Adipocyte (in vitro differentiated cells): ENCODE measurements at places on chromosomes 5 and 9.
A peak's percentile ranks its signal among the peaks of the same experiment; 100 is the strongest.

- DNase-seq, result no peak
These were observed 231.0 kb upstream of the GRAMD2B start for GRCh38 chr5:126192226-126192625.

GRCh38 chr5:178356431-178356872 lies 123.8 kb upstream of the PHYKPL start:
- no peak for DNase-seq

DNA sequence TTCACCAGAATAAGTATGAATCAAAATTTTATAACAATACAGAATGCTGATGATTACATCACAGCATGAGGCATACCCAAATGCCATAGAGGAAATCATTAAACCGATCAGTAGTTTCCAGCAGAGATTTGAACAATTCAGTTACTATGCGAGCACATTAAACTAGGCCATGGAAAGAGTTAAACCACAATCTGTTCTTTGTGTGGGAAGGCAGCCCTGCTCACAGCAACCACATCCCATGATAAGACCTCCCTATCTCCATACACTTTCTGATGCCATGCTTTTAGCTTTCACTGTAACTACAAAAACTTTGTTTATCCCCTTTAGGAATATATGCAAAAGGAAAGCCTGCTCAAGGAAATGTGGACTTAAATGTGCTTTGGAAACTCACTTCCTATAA lies 4.5 kb downstream of the NFIB start:
- no peak for DNase-seq

DNA sequence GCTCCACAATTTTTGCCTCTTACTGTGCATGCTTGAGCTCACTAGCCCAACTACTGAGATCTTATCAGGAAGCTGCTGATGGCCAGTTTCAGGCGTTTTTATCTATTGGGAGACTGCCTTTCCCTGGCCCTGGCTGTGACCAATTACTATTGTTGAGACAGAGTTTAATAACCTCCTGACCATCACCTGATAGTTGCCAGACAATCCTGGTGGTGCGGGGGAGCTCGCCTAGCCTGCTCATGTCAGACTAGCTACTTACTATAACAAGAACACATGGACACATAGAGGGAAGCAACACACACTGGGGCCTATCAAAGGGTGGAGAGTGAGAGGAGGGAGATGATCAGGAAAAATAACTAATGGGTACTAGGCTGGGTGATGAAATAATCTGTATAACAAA lies 13.0 kb upstream of the OXCT1 start:
- DNase-seq, result no peak

DNA sequence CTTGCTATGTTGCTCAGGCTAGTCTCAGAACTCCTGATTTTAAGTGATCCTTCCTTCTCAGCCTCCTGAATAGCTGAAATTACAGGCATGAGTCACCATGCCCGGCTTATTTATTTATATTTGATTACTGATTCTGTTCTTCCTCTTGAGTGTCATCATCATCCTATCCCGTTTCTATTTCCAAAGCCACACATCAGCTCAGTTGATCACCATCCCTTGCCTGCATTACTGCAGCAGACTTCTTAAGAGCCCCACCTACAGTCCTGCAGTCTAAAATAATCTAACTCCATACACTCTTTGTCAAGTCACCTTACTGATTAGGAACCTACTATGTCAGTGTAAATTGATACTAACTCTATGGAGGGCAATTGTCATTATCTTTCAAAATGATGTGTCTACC lies 138.9 kb upstream of the RAI14 start:
- DNase-seq, result peak; percentile 48

DNA sequence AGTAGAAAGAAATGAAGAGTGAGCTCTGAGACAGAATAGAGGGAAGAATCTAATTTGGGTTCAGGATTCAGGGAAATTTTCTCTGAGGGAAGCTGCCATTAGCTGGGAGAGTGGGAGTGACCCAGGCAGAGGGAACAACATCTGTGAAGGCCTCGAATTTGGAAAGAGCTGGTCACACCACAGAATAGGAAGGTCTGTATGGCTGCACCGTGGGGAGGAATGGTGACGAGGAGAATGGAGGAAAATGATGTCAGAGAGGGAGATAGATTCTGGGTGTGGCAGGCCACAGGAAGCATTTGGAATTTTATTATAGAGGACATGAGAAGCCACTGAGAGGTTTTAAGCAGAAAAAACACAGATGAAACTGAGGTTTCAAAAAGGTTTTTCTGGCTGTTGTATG lies 98.5 kb downstream of the MAMDC2 start:
- DNase-seq, result no peak

- no peak for DNase-seq
These were observed 127.1 kb downstream of the DAB2IP start for GRCh38 chr9:121778252-121779225.

DNA sequence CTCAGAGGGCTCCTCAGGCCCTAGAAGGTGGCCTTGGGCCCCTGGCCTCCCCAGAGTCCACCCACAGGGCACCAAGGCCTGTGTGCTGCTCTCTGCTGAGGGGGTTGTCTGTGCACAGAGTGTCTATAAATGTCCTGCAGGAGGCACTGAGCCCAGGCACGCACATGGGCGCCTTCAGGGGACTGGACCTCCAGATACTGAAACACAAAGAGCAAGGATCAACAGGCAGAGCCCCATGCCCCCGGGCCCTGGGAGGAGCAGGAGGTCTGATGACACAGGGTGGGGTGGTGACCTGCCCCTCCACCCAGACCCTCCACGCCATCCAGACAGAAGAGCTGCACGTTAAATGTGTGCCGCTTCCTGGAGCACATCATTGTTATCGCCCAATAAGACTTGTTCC lies 64.6 kb upstream of the SIMC1 start:
- DNase-seq, result no peak

GRCh38 chr9:123616707-123617106 lies 260.7 kb downstream of the CRB2 start:
- DNase-seq, result no peak

DNA sequence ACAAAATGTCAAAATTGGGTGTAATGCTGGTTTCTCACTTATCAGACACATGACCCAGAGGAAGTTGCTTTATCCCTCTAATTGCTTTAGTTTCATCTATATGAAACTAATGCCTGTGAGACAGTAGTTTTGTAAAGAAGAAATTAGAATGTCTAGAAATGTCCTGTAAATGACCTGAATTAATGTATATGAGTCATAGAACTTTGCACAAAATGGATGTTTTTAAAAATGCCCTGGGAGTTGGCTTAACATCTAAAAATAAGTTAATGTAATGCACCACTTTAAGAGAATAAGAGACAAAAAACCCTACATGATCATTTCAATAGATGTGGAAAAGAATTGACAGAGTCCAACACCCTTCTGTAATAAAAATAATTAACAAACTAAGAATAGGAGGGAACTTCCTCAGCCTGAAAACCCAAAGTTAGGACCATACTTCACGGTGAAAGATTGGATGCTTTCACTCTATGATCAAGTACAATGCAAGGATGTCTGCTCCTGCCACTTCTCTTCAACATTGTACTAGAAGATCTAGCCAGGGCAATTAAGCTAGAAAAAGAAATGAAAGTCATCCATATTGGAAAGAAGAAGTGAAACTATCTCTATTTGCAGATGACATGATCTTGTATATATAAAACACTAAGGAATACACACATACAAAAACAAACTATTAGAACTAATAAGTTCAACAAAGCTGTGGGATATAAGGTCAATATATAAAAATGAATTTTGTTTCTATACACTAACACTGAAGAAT lies 117.9 kb downstream of the MELK start:
- DNase-seq, result no peak

- DNase-seq, result no peak
These were observed 93.6 kb upstream of the TSLP start for GRCh38 chr5:110977915-110978314.

DNA sequence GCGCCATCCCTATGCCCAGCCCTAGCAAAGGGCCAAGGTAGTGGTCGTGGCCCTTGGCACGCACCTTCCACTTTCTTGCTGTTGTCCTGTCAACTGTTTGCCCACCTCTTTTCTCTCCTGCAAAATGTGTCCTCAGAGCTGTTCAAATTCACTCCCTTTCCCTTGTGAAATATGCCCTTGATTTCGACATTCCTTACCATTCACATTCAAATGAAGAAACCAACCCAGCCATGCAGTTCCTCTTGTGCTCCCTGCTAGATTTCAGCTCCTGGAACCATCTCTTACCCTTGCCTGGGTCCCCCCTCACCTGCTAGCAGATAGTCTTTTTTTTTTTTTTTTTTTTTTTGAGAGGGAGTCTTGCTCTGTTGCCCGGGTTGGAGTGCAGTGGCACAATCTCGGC lies 19.6 kb upstream of the HRH2 start:
- DNase-seq, result no peak

DNA sequence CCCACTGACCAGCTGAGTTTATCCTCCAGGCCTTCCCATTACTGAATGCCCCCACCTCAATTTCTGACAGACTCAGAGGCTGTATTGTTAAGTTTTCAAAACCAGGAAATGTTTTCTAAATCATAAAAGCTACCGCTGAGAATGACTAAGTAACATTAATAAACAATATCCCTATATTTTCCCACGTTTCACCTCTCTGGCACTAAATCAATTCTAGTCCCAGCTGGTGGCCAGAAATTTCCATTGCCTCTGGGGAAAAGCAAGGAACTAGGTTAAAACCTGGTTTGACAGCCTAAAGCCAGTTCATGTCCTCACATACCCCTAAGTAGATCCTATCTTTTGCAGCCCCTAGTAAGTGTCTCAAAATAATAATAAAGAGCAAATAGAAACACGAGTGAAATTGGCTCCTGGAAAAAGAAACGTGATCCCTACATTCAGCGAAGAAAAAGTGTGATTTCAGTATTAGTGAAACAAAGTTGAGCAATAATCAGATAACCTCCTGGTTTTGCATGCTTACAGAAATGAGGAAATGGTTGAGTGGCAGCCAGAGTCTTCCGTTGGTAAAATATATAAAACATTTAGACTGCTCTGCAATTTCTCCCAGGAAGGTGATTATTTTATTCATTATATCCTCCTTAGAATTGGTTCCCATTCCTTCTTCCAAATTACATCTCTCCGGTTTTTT lies 110.9 kb downstream of the ESM1 start:
- DNase-seq, result peak; percentile 72

DNA sequence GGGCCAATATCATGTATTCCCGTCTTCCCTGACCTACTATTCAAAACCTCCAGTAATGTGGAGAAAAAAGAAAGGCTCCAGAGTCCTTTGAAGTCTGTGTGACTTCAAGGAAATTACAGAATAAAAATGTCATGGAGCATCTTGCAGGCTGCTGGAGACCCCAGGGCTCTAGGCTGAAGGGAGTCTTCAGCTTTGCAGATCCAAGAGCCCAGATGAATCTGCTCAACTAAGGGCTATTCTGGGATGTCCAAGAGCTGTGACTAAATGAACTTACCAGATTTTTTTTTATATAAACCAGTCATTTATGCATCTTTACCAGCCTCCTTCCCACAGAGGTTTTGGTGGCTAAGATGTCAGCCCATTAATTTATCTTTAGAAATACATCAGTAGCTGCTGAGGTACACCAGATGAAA lies 167.3 kb downstream of the MUSK start:
- peak; percentile 36 for DNase-seq

DNA sequence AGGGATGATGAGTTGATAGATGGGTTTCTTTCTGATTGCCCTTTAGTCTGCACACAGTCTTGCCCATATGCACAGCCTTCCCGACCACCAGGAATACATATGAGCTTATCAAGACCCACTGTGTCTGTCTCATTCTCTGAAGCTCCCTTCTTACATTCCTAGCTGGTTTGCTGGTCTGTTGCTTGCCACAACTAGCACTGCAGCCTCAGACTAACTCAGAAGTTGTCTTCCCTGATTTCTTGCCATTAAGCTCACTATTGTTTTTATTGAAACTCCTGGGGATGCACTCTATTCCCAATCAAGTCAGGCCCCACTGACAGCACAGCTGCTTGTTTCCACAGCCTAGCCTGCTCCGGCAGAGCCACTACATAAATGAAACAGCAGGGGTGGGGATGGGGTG lies 97.5 kb downstream of the SAXO1 start:
- peak; percentile 5 for DNase-seq

- peak; percentile 66 for DNase-seq
These were observed at the start of gene RNF180 for GRCh38 chr5:64165500-64166200. Gene RNF180, plus strand, starts transcription at chr5:64165843. Its CDS starts 34,965 bp downstream, at chr5:64200808.

GRCh38 chr5:135759149-135759784 lies 75.2 kb upstream of the SLC25A48 start:
- no peak for DNase-seq

DNA sequence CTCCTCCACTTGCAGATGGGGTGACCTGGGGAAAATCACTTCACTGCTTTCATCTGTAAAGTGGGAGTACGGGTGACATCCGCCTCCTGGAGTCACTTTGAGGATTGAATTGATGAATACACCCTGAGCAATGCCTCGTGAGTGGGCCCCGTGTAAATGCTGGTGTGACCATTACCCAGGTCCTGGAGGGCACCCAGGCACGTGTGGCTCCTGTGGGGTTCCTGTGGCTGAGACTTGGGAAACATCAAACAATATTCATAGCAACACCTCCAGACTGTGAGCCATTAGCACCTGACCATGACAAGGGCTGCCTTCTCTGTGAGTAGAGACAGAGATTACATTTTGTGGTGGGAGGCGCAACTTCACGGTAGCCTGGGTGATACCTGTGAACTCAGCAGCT lies 11.4 kb downstream of the MRPL36 start:
- no peak for DNase-seq

DNA sequence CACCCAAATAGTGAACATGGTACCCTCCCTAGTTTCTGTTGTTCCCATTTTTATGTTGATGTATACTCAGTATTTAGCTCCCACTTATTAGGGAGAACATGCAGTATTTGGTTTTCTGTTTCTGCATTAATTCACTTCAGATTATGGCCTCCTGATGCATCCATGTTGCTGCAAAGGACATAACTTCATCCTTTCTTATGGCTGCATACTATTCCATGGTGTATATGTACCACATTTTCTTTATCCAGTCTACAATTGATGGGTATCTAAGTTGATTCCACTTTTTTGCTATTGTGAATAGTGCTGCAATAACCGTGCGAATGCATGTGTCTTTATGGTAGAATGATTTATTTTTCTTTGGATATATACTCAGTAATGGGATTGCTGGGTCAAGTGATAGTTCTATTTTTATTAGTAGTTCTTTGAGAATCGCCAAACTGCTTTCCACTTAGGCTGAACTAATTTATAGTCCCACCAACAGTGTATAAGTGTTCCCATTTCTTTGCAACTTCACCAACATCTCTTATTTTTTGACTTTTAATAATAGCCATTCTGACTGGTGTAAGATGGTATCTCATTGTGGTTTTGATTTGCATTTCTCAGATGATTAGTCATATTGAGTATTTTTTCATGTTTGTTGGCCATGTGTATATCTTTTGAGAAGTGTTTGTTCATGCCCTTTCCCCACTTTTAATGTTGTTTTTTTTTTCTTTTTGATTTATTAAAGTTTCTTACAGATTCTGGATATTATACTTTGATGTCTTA lies 79.6 kb downstream of the SMIM15 start:
- peak; percentile 2 for DNase-seq

DNA sequence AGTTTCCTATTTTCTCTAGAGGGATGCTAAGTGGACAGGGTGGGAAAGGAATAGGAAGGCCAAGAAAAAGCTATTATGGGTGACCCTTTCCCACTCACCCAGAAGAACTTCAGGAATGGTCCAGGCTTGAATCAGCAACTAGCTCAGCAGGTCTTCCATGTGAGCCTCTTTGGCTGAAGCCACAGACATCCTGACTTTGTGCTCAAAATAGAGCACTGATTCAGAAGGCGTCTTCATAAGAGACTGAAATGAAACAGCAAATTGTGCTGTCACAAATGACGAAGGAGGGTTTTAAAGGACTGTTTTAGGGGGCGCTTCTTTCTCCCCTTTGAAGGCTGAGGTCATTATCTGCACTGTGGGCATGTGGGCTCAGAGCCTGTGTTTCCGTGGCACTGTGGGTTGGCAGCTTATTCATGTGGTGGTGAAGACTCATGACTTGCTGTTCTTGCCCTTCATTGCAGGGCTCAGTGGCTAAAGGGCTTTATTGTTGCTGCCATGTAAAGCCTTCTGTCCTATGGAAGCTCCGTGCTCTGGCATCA lies 65.8 kb upstream of the NFIL3 start:
- no peak for DNase-seq
